ENCODE measurements at places on chromosomes 3 and 15.

DNA sequence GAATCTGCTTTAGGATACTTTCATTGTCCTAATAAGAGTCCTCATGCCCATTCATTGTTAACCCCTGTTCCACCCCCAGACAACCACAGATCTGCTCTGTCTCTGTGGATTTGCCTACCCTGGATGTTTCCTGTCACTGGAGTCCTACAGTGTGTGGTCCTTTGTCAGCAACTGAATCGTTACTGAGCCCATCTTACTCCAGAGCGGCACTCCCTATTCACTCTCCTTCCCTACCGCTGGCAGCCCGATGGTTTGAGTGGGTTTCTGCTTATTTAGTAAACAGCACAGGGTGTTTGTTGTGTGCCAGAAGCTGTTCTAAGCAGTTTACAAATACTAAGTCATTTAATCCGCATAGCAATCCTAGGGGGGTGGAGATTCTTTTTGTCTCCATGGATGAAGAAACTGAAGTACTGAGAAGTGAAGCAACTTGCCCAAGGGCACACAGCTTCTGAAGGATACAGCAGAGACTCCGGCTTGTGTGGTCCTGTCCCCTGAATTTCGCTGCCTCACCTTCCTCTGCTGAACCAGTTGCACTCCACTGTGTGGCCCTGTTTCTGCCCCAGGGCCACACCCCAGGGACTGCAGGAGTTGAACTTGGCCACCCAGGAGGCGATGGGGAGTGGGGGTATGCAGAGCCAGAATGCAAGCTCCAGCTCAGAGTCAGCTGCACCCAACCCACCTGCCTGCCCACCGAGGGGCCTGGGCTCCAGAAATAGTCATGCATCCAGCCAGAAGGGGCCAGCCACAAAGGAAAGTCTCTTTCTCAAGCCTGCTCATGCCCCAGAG lies 56.5 kb upstream of the SLC6A1 start:
- no peak for DNase-seq

DNA sequence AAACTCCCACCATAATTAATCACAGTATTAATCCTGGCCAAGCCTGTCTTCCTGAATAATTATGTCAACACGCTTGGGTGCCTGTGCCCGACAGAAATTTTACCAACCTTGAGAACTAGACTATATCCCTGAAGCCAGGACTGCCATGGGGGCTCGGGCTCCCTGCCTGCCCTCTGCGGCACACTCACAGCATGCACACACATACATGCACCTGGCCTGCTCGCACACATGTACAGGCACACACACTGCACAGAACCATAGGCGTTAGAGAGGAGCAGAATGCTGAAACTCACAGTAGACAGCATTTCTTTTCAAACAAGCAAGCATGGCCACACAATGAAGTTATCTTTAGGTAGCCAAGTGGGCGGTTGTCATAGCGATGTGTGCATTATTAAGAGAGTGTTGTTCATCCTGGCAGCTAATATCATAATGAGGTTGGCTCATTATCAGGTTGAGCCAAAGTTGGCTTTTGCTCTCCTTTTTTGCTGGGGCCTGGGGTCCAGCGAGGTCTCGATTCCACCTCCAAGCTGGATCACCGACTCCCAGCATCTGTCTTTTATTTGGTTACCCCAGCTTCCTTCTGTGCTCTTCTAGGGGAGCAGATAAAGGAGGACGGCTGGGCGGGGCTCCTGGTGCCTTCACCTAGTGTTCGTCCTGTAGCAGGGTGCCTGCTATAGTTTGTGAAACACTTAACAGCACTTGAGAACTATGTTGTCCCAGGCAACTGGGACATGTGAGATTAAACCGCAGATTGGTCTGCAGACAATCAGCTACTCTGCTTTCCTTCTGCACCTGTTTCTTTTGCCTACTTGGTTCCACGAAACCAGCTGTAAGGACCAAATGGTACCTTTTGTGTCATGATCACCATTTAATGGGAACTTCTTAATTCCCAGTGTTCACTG lies 91.4 kb downstream of the ZNF621 start:
- DNase-seq, result no peak

- DNase-seq, result no peak
Observed at GRCh38 chr3:175729466-175729865, 870.3 kb downstream of the NAALADL2 start.

DNA sequence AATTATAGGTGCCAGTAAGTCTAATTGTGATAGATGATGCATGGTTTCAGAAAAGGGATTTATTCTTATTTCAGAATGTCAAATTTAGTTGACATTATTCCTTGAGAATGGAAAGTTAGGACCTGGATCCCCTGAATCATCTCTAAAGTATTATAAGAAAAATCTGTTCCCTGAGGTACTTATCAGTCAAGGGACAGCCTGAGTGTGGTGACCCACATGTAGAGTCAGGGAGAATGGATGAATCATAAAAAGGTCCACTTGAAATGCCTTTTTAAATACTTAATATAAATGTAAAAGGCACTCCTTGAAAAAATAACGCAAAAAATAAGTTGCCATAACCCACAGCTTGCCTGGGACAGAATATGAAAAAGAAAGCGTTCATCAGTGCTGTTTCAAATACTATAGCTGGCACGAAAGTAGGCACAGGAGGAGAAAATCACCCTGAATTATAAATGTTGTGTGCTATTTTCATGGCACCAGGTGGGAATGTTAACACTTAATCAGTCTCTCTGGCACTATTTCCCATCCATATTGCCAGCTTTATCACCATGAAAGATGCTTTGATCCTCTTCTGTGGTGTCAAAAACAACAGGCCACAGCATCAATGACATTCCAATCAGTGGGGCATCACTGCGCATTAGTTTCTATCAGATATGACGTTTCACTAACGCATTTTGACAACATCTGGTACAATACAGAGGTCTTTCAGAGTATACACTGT lies 208.5 kb downstream of the EPHA3 start:
- DNase-seq, result no peak

- no peak for DNase-seq
Observed at GRCh38 chr3:43957553-43957952, 266.8 kb downstream of the ABHD5 start.

DNA sequence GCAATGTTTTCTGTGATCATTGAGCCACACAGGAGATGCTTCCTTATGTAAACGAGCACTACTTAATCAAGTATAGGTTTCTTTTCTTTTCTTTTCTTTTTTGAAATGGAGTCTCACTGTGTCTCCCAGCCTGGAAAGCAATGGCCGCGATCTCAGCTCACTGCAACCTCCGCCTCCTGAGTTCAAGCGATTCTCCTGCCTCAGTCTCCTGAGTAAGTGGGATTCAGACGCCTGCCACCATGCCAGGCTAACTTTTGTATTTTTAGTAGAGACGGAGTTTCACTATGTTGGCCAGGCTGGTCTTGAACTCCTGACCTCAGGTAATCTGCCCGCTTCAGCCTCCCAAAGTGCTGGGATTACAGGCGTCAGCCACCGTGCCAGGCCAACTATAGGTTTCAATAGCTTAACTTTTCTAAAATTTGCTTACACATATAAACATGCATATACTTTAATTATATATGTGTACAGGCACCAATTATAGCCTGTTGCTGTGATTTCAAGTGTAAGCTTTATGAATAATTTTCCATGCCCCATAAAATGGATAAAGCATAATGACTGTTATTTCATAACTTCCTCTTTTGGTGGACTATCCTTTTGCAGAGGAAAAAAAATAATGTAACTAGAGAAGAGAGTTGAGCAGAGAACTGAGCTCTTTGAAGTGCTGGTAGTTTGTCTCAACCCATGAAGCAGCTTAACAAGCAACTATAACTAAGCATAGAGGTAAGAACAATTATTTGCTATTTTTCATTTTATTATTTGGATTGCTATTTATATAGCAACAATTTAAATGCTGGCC lies 24.8 kb upstream of the MBNL1 start:
- DNase-seq, result no peak

DNA sequence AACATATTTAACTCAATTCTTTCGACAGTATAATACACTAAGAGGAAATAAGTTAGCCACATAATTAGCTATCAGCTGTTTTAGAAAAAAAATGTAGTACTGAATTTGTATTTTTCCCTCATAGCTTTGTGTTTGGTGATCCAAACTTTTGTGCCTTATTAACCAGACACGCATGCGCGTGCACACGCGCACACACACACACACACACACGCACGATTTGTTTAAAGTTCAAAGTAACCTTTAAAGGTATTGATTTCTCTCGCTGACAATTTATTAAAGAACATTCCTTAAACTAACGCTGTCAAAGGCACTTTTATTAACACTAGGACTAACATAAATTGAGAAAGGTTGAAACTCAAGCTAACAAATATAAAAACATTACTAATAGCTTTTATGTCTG lies 198.9 kb downstream of the ROBO1 start:
- no peak for DNase-seq

DNA sequence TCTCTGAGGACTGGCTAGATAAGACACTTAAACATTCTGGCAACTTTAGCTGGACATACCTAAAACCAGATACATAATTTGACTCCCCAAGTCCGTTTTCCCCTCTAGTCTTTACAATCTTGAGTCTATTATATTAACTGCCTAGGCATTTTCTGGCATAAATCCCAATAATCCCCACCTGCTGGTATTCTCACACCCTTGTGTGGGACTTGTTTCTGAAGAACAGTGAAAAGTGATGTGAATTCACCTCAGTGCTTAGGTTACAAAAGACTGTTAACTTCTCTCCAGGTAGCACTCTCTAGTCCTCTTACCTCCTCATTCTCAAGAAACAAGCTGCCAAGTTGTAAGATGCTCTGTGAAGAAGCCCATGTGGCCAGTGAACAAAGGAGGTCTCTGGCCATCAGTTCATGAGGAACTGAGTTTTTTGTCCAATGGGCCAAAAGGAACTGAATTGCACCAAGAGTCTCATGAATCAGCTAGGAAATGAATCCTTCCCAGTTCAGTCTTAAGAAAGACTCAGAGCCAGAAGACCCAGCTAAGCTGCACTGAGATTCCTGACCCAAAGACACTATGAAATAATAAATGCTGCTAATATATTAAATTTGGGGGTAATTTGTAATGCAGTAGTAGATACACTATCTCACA lies 4.1 kb downstream of the OSBPL11 start:
- no peak for DNase-seq

DNA sequence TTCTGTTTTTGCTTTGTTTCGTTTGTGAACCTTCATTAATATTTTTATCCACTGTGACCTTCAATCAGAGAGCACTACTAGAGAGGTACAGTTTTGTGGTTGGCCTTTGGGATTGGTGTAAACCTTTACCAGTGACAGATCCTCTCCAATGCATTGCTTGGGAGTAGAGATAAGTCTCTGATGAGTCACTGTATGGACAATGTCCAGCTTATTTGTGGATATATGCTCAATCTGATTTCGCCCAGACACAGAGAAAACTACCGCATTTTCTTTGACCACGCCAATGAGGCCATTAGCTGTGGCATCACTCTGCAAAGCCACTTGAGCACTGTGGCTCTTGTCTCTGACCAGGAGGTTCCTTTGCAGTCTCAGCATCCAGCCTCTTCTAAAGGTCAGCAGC lies 964.7 kb downstream of the TUSC7 start:
- no peak for DNase-seq

- no peak for DNase-seq
Observed at GRCh38 chr3:141203866-141204265, 27.8 kb upstream of the PXYLP1 start.

- no peak for DNase-seq
Observed at GRCh38 chr3:134464689-134465365, 21.0 kb downstream of the ANAPC13 start.
